ENCODE measurements at places on chromosomes 11 and 22. TPM values are rescaled to one million over a fixed set of nuclear protein-coding genes. Genes with fewer than 3 reads are reported as not detected.

The CCDC188 gene
- not detected for total RNA-seq

The DEPDC7 gene
- total RNA-seq = 2.5 TPM

The MIEF1 gene
- 18.9 TPM for total RNA-seq

The OR52E8 gene
- not detected for total RNA-seq

The CHADL gene
- 3.7 TPM for total RNA-seq

The ASRGL1 gene
- total RNA-seq = 5.6 TPM

GRCh38 chr22:21858025-21858764 lies 9.2 kb downstream of the MAPK1 start:
- no peaks in the 10 kb centered on the region for H3K27me3 ChIP-seq
- no peak overlapping the region for H3K27ac ChIP-seq
- no peaks in the 10 kb centered on the region for H3K36me3 ChIP-seq
- H3K4me1 ChIP-seq = peaks cover 82% of the 10 kb centered on the region
- H3K4me3 ChIP-seq = no peak overlapping the region
- no peak for DNase-seq

DNA sequence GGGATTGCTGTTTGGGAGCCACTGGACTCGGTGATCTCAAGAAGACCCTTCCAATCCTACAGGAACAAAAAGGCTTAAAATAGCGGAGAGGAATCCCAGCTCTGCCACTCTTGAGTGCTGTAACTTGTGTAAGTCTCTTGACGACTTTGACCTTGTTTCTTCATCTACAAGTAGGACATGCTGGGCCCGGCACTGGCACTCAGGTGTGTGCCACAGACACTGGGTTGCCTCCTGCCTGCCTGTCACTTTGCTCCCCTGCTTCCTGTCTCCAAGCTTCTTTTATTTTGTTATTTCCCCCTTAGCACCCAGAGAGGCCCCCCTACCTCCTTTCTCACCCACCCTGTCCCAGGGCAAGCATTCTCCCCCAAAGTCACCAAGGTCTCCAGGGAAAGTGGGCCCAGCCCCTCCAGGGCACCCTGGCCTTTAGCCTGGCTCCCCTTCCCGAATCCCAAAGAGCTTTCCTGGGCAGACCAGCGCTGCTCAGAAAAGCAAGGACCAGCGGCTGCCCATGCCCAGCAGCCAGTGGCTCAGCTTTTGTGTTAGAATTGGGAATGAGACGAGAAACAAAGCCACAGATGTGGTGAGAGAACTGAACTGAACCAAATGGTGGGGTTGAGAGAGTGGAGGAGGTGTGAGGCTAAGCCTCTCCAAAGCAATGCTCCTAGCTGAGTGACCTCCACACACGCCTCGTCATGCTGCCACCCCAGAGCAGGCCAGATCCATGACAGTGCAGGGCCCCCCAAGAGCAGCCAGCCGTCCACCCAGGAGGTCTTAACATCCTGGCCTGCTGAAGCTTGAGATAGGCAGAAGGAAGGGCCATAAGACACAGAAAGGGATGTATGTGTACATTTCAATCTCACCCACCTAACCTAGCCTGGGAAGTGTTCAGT lies 4.5 kb downstream of the TRIM29 start:
- peak overlapping the region; percentile 89 for H3K27ac ChIP-seq
- DNase-seq = peak; percentile 89
- H3K4me1 ChIP-seq = peaks cover 22% of the 10 kb centered on the region
- H3K4me3 ChIP-seq = peak overlapping the region; percentile 51
- no peaks in the 10 kb centered on the region for H3K27me3 ChIP-seq

GRCh38 chr11:115657586-115657985 lies 153.4 kb upstream of the CADM1 start:
- no peak overlapping the region for H3K4me3 ChIP-seq
- H3K27ac ChIP-seq = no peak overlapping the region
- DNase-seq = no peak
- no peaks in the 10 kb centered on the region for H3K36me3 ChIP-seq
- no peaks in the 10 kb centered on the region for H3K27me3 ChIP-seq
- H3K4me1 ChIP-seq = peaks cover 29% of the 10 kb centered on the region

- H3K27ac ChIP-seq = no peak overlapping the region
- no peaks in the 10 kb centered on the region for H3K27me3 ChIP-seq
- peaks cover 12% of the 10 kb centered on the region for H3K4me1 ChIP-seq
- no peak overlapping the region for H3K4me3 ChIP-seq
Measured at GRCh38 chr11:30879322-30880005, 293.3 kb upstream of the MPPED2 start.

- H3K36me3 ChIP-seq = no peaks in the 10 kb centered on the region
- no peaks in the 10 kb centered on the region for H3K4me1 ChIP-seq
- H3K27me3 ChIP-seq = no peaks in the 10 kb centered on the region
- no peak overlapping the region for H3K27ac ChIP-seq
Measured at GRCh38 chr11:115930291-115930690, 426.1 kb upstream of the CADM1 start.

DNA sequence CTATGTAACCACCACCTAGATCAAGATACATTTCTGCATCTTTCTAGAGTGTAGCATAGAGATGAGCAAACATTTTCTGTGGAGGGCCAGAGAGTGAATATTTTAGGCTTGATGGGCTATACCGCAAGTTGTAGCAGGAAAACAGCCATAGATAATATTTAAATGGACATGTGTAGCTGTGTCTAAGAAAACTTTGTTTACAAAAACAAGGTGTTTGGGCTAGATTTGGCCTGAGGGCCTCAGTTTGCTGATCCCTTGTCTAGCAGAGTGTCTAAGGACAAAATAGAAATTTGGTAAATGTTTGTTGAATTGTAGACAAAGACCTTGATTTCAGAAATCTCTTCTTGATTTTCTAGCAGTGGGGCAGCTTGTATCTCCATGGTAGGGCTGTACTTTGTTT lies 36.3 kb downstream of the STIM1 start:
- H3K36me3 ChIP-seq = no peaks in the 10 kb centered on the region
- H3K4me1 ChIP-seq = peaks cover 23% of the 10 kb centered on the region
- no peaks in the 10 kb centered on the region for H3K27me3 ChIP-seq
- no peak overlapping the region for H3K27ac ChIP-seq
- DNase-seq = no peak

GRCh38 chr11:93542811-93543229 lies 371 bp downstream of the SMCO4 start:
- H3K27me3 ChIP-seq = no peaks in the 10 kb centered on the region
- no peak for DNase-seq
- H3K36me3 ChIP-seq = no peaks in the 10 kb centered on the region
- H3K4me1 ChIP-seq = peaks cover 15% of the 10 kb centered on the region
- H3K4me3 ChIP-seq = peak overlapping the region; percentile 76
- peak overlapping the region; percentile 81 for H3K27ac ChIP-seq

DNA sequence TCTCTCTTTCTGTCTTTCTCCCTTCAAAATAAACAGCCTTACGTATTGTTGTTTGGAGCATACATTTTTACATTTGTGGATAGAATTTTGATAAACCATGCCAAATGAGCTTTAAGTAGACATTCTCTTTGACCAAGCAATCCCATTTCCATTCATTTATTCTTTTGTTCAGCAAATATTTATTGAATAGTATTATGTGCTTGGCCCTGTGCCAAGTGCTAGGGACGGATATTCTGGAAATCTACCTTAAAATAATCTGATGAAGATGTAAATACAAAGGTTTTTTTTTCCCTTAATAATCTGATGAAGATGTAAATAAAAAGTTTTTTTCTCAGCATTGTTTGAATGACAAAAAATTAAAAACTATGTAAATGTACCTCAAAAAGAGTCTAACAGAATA lies 2.1 kb downstream of the OLFML1 start:
- no peak for DNase-seq
- H3K4me3 ChIP-seq = peak overlapping the region; percentile 50
- H3K36me3 ChIP-seq = no peaks in the 10 kb centered on the region

DNA sequence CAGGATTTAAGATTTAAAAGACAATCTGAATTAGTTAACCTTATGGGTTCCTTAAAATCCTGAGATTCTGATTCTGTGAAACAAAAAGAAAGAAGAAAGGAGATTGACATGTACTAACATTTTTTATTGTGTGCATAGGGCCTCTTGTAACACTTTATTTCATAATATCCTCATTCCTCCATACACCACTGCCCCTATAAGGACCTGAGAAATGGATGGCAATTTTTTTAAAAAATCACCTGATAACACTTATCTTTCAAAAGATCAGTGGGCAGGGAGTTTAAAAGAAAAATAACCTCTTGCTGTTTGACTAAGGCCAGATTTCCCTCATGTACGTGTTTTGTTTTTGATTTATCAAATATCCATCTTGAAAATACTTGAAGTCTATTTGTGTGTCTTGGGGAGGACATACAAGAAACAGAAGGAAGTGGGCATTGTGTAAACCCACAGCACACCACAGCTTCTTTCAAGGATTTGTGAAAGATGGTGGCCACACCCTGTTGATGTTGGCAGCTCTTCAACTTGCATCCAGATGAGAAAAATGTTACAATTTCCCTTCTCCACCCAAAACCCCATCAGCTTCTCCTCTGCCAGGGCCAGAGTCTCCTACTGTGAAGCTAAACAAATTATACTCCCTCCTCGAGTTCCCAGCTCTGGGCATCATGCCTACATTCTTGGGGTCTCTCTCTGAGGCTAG lies 35.0 kb upstream of the MPEG1 start:
- no peaks in the 10 kb centered on the region for H3K36me3 ChIP-seq
- no peak overlapping the region for H3K27ac ChIP-seq
- no peaks in the 10 kb centered on the region for H3K27me3 ChIP-seq
- no peak for DNase-seq
- H3K4me3 ChIP-seq = no peak overlapping the region

- H3K27ac ChIP-seq = no peak overlapping the region
- DNase-seq = no peak
- no peak overlapping the region for H3K4me3 ChIP-seq
- no peaks in the 10 kb centered on the region for H3K27me3 ChIP-seq
- peaks cover 8% of the 10 kb centered on the region for H3K4me1 ChIP-seq
Measured at GRCh38 chr11:57100638-57101331, 81.0 kb upstream of the LRRC55 start.

DNA sequence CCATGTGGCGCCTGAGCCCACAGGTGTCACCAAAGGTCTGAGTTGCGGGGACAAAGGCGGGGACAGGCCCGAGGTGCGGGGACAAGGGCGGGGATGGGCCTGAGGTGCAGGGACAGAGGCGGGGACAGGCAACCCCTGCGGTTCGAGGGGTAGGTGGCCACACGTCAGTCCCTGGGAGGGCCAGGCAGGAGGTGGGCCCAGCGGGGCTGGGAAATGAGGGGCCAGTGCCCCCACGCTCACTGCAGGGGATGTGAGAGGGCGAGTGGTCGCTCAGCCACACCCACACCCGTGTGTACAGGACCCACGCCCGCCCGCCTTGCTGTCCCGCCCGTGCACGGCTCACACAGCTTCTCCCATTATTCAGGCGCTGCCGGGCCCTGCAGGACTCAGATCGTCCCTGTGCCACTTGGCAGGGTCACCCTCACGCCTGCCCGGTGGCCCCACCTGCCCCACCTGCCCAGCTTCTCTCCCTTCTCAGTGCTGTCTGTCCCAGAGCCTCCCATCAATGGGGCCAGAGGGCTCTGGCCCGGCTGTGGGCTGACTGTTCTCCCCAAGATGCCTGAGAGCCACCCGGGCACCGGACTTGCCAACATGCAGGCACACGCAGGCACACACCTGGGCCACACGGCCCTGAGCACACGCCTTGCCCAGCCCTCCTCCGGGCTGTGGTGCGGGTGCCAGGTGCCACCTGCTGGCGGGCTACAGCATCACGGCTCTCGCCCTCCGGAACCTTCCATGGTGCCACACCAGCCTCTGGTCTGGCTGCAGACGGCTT lies 14.2 kb upstream of the MUC6 start:
- peaks cover 9% of the 10 kb centered on the region for H3K4me1 ChIP-seq
- no peak overlapping the region for H3K4me3 ChIP-seq
- H3K27me3 ChIP-seq = no peaks in the 10 kb centered on the region
- DNase-seq = no peak
- no peaks in the 10 kb centered on the region for H3K36me3 ChIP-seq
- H3K27ac ChIP-seq = no peak overlapping the region

DNA sequence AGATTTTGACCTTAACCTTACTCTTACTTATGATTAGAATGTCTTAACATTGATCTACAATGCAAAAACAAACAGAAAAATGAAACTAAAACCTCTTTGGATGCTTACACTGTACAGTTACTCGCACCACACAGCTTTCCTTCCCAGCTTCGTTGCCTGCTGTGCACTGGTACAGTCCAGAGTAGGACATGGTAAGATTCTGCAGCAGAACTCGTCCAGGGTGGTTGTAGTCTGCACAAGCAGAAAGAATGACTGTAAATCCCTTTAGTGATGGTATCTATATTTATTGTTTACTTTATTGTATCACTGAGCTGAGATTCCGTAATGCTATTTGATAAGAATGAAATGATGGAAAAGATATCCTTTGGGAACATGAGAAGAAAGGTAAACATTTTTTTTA lies 21.0 kb upstream of the HSPA8 start:
- no peaks in the 10 kb centered on the region for H3K27me3 ChIP-seq
- no peak overlapping the region for H3K27ac ChIP-seq
- H3K4me3 ChIP-seq = no peak overlapping the region
- no peaks in the 10 kb centered on the region for H3K36me3 ChIP-seq

DNA sequence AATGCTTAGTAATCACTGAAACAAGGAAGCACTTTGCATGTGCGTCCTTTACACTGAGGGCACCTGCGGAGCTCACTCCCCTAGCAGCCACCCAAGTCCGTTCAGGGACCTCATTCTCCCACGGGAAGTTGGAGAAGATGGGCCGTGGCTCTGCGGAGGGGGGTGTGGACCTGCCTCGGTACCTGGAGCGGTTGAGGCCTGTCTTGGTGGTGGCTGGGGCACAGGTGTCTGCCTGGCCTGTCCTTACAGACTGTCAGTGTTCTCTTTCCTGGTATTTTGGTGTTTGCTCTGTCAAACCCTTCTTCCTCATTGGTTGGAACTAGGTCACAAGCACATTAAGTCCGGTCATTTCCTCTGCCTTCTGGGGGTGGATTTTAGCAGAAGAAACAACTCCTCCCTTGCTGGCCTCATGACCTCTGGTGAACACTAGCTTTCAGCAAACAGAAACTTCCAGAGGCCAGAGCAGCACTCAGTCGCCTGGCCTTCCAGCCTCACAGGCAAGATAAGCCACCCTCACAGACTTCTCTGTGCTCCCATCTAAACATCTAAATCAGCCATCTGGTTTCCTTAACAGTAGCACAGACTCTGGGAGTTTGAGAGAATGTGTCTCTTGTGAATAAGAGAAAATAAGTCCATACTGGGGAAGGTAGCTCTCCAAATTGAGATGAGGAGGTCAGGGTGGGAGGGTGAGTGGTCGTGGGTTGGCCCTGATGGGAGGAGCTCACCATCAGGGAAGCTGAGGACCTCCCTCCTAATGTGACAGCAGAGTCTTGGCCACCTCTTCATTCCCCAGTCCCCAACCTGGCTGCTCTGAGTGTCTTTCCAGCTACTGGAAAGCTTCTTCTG lies 8.6 kb downstream of the SNAP29 start:
- H3K36me3 ChIP-seq = no peaks in the 10 kb centered on the region
- no peak for DNase-seq
- H3K4me3 ChIP-seq = no peak overlapping the region
- H3K27ac ChIP-seq = peak overlapping the region; percentile 81

GRCh38 chr11:116221351-116221750 lies 551.4 kb downstream of the BUD13 start:
- H3K4me1 ChIP-seq = no peaks in the 10 kb centered on the region
- H3K36me3 ChIP-seq = no peaks in the 10 kb centered on the region
- DNase-seq = no peak
- H3K27ac ChIP-seq = no peak overlapping the region

- H3K4me1 ChIP-seq = no peaks in the 10 kb centered on the region
- DNase-seq = no peak
- H3K27ac ChIP-seq = no peak overlapping the region
Measured at GRCh38 chr11:6334806-6335205, 14.5 kb upstream of the CAVIN3 start.

GRCh38 chr22:42883121-42883520 lies 26.0 kb upstream of the ARFGAP3 start:
- DNase-seq = no peak

All from vagina (tissue), 2 donors.